Sigmoid colon (tissue), 7 donors: ENCODE measurements at places on chromosomes 5 and 9. TPM values are rescaled to one million over a fixed set of nuclear protein-coding genes. Genes with fewer than 3 reads are reported as not detected.

- DNase-seq, result no peak
Measured at GRCh38 chr5:118144540-118144939, 843.8 kb downstream of the DTWD2 start.

The GHR gene
- total RNA-seq, result 13.7 TPM

The STPG3 gene
- not detected for total RNA-seq

GRCh38 chr5:170885256-170885655 lies 23.4 kb downstream of the RANBP17 start:
- no peak for DNase-seq

DNA sequence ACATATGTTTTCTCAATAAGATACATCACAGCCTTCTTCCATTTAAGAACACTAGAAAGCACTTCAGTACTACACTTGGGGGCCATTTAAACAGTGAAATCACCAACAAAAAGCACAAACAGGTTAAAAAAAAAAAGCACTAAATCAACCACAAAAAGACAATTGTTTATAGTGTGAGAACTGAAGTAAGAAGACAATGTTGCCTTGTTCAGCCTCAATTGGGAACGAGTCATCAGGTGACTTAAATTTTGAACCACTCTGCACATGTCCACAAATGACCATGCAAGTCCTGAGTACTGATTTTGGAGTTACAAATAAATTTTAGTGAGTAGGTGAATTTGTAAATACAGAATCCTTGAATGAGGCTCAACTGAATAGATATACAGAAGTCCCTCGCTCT lies 37.2 kb upstream of the HNRNPA0 start:
- no peak for DNase-seq

- DNase-seq, result no peak
Measured at GRCh38 chr5:162497455-162497854, 429.9 kb downstream of the GABRG2 start.
